ENCODE measurements at places on chromosomes 7 and 10.

DNA sequence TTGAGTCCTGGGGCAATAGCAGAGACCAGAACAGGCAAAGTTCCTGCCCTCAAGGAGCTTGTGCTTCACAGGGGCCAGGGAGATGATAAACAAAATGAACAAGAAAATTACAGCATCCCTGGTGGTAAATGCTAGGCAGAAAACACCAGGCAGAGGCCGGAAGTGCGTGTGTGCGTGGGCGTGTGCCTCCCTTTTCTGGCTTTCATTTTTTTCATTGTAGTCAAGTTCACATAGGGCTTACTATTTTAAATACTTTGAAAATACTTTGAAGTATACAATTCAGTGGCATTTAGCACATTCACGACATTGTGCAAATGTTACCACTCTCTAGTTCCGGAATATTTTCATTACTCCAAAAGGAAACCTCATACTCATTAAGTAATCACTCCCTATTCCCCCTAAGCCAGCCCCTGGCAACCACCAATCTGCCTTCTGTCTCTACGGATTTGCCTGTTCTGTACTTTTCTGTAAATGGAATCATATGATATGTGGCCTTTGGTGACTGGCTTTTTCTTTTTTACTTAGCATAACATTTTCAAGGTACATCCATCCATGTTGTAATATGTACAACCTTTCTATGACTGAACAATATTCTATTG is 88.1 kb upstream of the PDCD4 start:
- DNase-seq, result no peak

GRCh38 chr10:90920986-90921666 is at the start of gene ANKRD1:
ANKRD1 (minus strand) TSS chr10:90921087; CDS start chr10:90921027, 60 bp downstream.
- peak; percentile 100 for DNase-seq

- DNase-seq, result peak; percentile 41
These were observed 90.7 kb downstream of the MKI67 start for GRCh38 chr10:128035557-128035973.

DNA sequence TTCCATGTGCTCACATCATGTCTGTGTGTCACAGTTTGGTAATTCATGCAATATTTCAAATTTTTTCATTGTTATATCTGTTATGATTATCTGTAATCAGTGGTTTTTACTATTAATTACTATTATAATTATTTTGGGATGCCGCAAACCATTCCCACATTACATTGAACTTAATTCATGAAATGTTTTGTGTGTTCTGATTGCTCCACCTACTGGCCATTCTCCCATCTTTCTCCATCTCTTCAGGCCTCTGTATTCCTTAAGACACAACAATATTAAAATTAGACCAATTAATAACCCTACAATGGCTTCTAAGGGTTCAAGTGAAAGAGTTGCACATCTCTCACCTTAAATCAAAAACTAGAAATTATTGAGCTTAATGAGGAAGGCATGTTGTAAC is 398.5 kb downstream of the PCDH15 start:
- DNase-seq, result peak; percentile 33

DNA sequence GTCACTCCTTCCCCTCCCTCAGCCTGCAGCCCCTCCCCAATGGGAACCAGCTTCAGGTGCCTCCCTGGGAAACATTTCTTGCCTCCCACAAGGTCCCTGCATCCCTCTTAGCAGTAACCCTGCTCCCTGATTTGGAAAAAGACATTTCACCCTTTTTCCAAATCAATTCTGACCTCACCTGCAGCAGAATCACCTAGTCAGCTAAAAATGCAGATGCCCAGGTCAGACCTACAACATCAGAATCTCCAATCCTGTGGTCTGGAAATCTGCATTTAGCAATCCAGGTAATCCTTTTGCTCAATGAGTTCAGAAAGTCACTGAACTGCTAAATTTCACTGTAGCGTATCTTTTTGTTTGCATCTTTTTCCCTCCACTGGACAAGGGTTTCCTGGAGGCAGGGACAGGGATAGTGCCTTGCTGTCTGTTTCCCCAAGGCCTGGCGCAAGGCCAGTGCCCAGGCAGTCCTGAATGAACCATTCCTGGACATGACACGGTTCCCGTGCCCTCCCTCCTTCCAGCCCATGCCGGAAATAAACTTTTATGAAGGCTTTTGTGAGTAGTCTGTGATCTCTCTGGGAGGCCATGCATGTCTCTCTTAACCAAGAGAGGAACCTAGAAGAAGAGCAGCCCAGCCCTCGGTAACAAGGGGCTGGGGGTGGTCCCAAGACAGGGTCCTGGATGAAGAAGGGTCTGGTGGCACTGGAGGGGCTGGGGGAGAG is 44.0 kb downstream of the COL13A1 start:
- DNase-seq, result peak; percentile 96

DNA sequence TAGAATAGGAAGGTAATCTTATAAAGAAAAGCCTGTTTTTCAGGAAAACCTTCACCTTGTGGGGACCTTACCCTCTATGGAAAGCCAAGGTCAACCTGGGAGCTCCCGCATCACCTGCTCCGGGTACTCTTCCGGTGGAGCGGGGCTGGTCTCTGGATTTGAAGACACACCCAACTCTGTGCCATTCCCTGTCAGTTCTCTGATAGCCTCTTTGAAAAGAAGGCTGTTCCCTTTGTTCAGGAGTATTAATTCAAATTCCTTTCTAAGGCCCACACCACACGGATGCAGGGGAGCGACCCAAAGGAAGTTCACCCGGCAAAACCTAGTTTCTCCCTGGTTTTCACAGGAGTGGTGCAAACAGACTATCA is 10.7 kb downstream of the CTBP2 start:
- no peak for DNase-seq

All from kidney tubule cell (primary cell).